ENCODE measurements at places on chromosomes 3 and 15.
A peak's percentile ranks its signal among the peaks of the same experiment; 100 is the strongest.

- no peak for DNase-seq
- peaks cover 19% of the 10 kb centered on the region for H3K36me3 ChIP-seq
- H3K4me3 ChIP-seq = no peak overlapping the region
Measured at GRCh38 chr3:183854318-183855035, 29.1 kb upstream of the MAP6D1 start.

DNA sequence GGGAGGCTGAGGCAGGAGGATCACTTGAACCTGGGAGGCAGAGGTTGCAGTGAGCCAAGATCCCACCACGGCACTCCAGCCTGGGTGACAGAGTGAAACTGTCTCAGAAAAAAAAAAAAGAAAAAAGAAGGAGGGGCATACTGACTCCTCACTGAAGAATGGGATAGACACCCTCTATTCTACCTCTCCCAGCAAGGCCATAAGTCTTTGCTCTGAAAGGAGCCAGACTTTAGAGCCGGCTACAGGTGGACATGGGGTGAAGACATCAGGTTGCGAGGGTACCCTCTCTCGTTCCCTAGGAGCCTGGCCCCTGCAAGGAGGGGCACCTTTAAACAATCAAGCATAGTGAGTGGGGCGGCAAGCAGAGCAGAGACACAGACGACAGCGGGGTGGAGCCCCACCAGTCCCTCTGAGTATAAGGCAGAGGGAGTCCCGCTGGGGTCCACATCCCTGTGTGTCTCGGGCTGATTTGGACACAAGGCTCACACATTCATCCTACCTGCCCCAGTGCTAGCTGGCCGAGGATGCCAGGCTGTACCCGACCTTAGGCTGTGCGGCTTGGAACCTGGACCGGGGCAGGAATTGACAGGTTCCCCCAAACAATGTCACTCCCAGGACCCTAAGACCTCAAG, 1.1 kb downstream of the GRAMD2A start:
- peak overlapping the region; percentile 59 for H3K4me3 ChIP-seq
- H3K27ac ChIP-seq = peak overlapping the region; percentile 81
- H3K27me3 ChIP-seq = no peaks in the 10 kb centered on the region
- peaks cover 8% of the 10 kb centered on the region for H3K4me1 ChIP-seq
- H3K36me3 ChIP-seq = peaks cover 32% of the 10 kb centered on the region

GRCh38 chr15:50066202-50066601, 52.8 kb downstream of the ATP8B4 start:
- no peak overlapping the region for H3K4me3 ChIP-seq
- no peak for DNase-seq
- H3K27me3 ChIP-seq = no peaks in the 10 kb centered on the region
- H3K4me1 ChIP-seq = no peaks in the 10 kb centered on the region
- H3K27ac ChIP-seq = no peak overlapping the region

GRCh38 chr3:187287256-187287655, 4.3 kb downstream of the MASP1 start:
- H3K27ac ChIP-seq = no peak overlapping the region
- no peak overlapping the region for H3K4me3 ChIP-seq
- no peaks in the 10 kb centered on the region for H3K27me3 ChIP-seq
- no peaks in the 10 kb centered on the region for H3K36me3 ChIP-seq

GRCh38 chr3:48521635-48522034, 17.7 kb upstream of the SHISA5 start:
- H3K27me3 ChIP-seq = no peaks in the 10 kb centered on the region
- DNase-seq = no peak
- H3K4me1 ChIP-seq = no peaks in the 10 kb centered on the region
- no peak overlapping the region for H3K27ac ChIP-seq

DNA sequence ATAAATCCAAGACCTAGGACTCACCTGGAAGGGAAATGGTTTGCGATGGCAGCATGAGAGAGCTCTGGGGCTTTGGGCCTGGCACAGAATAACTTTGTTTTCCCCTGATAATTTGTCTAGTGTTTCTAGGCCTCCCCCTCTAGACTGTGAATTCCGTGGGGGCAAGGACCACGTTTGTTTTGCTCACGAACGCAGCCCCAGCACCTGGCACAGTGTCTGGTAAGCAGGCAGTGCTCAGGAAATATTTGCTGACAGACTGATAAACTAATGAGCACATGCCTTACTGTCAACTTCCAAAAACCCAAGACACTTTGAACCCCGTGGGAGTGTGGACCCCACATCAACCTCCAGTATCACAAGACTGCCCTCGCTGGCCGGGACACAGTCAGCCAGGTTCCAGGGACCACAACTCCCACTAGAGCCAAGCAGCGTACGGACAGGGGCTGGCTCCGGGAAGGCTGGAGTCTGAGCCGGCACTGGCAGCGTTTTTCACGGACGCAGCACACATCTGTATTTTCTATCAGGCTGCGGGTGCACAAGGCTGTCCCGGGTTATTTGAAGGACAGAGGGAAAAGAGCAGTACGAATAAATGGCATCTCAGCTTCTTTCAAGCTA, 146.5 kb downstream of the XXYLT1 start:
- no peaks in the 10 kb centered on the region for H3K4me1 ChIP-seq
- no peaks in the 10 kb centered on the region for H3K27me3 ChIP-seq
- DNase-seq = no peak
- no peaks in the 10 kb centered on the region for H3K36me3 ChIP-seq
- no peak overlapping the region for H3K4me3 ChIP-seq
- H3K27ac ChIP-seq = no peak overlapping the region

DNA sequence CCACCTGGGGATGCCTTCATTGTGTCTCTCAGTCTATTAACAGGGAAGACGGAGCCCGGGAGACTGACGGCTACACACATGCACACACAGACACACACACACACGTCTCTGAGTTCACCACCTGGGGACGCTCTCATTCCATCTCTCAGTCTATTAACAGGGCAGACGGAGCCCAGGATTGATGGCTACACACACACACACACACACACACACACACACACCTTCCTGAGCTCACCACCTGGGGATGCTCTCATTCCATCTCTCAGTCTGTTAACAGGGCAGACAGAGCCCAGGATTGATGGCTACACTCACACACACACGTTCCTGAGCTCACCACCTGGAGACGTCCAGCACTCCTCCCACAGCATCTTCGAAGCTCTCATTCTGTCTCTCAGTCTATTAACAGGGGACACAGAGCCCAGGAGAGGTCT, 143.9 kb downstream of the OR4M2 start:
- H3K27ac ChIP-seq = no peak overlapping the region
- no peaks in the 10 kb centered on the region for H3K27me3 ChIP-seq
- no peak for DNase-seq
- no peaks in the 10 kb centered on the region for H3K36me3 ChIP-seq

- H3K4me1 ChIP-seq = no peaks in the 10 kb centered on the region
- no peaks in the 10 kb centered on the region for H3K27me3 ChIP-seq
- H3K4me3 ChIP-seq = no peak overlapping the region
- DNase-seq = no peak
Measured at GRCh38 chr15:62320259-62320658, 155.2 kb upstream of the C2CD4B start.

DNA sequence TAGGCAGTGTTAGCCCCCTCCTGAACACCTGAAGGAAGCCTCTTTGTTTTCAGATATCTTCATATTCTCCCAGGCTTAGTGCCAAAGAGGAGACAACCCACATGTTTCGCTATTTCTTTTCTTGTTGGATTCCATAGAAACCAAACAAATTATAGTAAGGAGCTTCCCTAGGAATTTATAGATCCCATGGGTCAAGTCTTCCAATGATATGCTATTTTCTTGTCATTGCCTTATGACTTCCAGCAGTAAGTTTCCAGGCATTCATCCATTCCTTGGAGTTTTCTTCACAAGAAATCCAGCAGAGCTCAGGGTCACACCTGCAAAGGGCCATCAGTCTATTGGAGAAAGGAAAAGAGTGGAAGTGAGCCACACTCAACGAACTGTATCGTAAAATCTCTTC, 9.9 kb upstream of the KCNMB2 start:
- no peak overlapping the region for H3K27ac ChIP-seq
- no peaks in the 10 kb centered on the region for H3K4me1 ChIP-seq
- H3K36me3 ChIP-seq = no peaks in the 10 kb centered on the region
- H3K27me3 ChIP-seq = no peaks in the 10 kb centered on the region
- H3K4me3 ChIP-seq = no peak overlapping the region

- H3K4me3 ChIP-seq = no peak overlapping the region
- no peaks in the 10 kb centered on the region for H3K36me3 ChIP-seq
- H3K27ac ChIP-seq = no peak overlapping the region
Measured at GRCh38 chr15:80892414-80892813, 97.2 kb downstream of the MESD start.

DNA sequence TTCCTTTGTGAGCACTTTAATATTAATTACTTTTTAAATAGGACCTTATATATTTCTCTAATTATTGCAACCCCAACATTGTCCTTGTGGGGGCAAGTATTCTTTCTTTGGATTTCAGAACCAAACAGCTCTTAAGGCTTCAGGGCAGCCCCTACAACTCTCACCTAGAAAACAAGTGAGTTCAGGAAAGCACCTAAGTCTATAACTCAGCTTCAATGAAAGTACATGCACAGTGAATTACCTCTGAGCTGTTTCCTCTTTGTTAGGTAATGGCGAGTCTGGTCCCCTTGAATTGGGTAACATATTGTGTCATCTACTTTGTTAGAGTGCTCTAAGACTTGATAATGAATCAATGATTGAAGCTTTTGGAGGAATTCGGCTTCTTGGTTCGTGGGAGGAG, 545.7 kb downstream of the NLGN1 start:
- H3K27ac ChIP-seq = no peak overlapping the region
- DNase-seq = no peak
- H3K27me3 ChIP-seq = no peaks in the 10 kb centered on the region
- H3K4me1 ChIP-seq = no peaks in the 10 kb centered on the region
- H3K4me3 ChIP-seq = no peak overlapping the region

GRCh38 chr15:78313383-78313782, 14.0 kb upstream of the SKIC8 start:
- no peak overlapping the region for H3K27ac ChIP-seq
- DNase-seq = no peak
- no peaks in the 10 kb centered on the region for H3K4me1 ChIP-seq
- no peaks in the 10 kb centered on the region for H3K27me3 ChIP-seq

DNA sequence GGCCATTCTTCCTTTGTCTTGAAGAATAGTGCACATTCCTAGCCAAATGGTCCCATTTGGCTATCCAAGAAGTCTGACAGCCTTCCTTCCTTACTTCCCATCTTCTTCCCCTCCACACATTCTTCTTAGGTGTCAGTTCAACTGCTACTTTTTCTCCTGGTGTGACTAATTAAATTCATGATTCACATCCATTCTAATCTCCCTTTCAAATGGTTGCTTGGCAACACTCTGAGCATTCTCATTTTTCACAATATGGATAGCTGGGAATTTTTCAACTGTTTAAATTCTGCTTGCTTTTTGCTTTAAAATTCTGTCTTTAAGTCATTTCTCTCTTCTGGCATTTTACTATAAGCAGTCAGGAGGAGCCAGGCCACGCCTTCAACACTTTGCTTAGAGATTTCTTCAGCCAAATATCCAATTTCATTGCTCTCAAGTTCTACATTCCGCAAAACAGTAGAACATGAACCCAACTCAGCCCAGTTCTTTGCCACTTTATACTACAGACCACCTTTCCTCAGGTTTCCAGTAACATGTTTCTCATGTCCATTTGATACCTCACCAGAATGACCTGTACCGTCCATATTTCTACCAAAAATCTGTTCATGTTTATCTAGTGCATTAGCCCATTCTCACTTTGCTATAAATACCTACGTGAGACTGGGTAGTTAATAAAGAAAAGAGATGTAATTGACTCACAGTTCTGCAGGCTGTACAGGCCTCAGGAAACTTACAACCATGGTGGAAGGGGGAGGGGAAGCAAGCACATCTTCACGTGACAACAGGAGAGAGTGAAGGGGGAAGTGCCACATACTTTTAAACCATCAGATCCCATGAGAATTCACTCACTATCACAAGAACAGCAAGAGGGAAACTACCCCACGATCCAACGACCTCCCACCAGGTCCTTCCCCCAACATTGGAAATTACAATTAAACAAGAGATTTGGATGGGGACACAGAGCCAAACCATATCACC, 31.9 kb upstream of the MCF2L2 start:
- H3K27me3 ChIP-seq = no peaks in the 10 kb centered on the region
- no peak overlapping the region for H3K4me3 ChIP-seq
- no peaks in the 10 kb centered on the region for H3K4me1 ChIP-seq
- no peak overlapping the region for H3K27ac ChIP-seq
- H3K36me3 ChIP-seq = no peaks in the 10 kb centered on the region
- DNase-seq = no peak

DNA sequence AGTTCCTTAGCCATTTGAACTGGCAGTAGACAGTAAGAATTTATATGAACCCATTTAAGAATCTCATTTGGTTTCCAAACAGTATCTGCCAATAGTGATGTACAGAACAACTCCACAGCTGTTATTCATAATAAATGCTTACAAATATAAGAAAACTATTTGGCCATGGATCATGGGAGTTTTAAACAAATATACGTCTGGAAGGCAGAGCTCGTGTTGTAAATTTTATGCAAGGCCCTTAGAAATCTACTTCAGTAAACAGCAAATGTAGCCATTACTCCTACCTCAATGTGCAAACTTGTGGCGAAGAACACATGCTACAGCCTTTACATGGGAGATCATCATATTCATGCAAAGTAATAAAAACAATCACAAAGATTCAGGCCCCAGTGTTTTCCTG, 65.3 kb upstream of the NANOGP8 start:
- no peak for DNase-seq
- no peaks in the 10 kb centered on the region for H3K27me3 ChIP-seq
- no peaks in the 10 kb centered on the region for H3K36me3 ChIP-seq
- H3K4me1 ChIP-seq = no peaks in the 10 kb centered on the region

DNA sequence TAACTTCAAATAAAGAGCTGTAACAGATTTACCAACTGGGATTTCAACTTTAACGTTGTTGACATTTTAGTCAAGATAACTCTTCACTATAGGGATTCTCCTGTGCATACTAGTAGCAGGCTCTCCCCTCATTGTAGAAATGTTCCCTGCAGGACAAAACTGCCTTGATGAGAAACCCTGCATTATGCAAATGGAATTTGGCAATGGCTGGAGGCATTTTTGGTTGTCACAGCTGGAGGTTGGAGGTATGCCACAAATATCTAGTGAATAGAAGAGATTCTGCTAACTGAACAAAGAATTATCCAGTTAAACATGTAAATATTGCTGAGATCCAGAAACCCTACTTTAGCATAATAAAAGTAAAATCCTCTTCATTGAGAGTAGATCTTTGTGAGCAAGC, 928.8 kb upstream of the ALCAM start:
- H3K27ac ChIP-seq = no peak overlapping the region
- no peak for DNase-seq
- no peaks in the 10 kb centered on the region for H3K4me1 ChIP-seq
- H3K27me3 ChIP-seq = no peaks in the 10 kb centered on the region
- H3K4me3 ChIP-seq = no peak overlapping the region

DNA sequence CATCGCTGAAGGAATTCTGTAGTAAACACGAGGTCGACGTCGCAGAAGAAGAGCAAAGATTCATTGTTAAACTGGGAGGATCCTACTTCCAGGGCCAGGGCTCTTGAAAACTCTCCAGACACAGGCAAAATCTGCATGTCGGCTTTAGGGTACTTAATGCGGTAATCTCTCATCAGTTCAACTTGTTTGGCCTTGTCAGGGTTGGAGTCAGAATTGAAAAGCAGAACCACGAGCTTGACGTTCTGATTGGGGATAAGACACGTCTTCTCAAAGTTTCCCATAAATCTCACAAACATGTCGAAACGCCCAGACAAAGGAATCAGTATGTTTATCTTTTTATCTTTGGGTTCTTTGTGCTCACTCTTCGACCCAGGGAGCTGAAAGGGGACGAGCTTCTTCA, 74.0 kb downstream of the CHSY1 start:
- H3K27ac ChIP-seq = peak overlapping the region; percentile 52
- H3K27me3 ChIP-seq = no peaks in the 10 kb centered on the region
- no peak overlapping the region for H3K4me3 ChIP-seq

Measured in upper lobe of left lung (tissue), 6 donors.